Ovary (tissue), 10 donors: ENCODE measurements at places on chromosomes 12 and 14. TPM values are rescaled to one million over a fixed set of nuclear protein-coding genes. Genes with fewer than 3 reads are reported as not detected.

The PLEKHD1 gene
- 0.08 TPM for total RNA-seq

The ZNF891 gene
- total RNA-seq: 5.5 TPM

The C12orf42 gene
- not detected for total RNA-seq

The OR4K5 gene
- total RNA-seq: not detected

The RAPGEF3 gene
- 93.5 TPM for total RNA-seq

The NEUROD4 gene
- total RNA-seq: not detected

The OLR1 gene
- total RNA-seq: 0.72 TPM

The IFNG-AS1 gene
- total RNA-seq: not detected
